ENCODE measurements at places on chromosomes 16 and 17.

GRCh38 chr17:78225088-78225865 lies 6.2 kb upstream of the TMEM235 start:
- no peak for DNase-seq

- no peak for DNase-seq
Observed at GRCh38 chr16:70766176-70766575, 34.8 kb downstream of the VAC14 start.

- no peak for DNase-seq
Observed at GRCh38 chr17:80795754-80796153, 195.9 kb upstream of the CHMP6 start.

DNA sequence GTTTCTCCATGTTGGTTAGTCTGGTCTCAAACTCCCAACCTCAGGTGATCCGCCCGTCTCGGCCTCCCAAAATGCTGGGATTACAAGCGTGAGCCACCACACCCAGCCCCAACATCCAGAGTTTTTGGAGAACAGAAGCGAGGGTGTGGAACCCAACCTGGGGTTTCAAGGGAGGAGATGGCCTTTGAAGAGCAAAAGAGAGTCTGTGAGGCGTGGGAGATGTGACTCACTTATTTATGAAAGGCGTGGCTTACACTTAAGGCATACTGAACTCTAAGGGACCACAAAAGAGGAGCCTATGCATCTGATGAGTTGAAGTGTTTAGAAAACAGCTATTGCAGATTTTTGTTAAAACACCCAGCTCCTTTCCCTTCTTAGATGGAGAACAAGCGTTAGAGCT lies 18.9 kb downstream of the ARSG start:
- DNase-seq: no peak

DNA sequence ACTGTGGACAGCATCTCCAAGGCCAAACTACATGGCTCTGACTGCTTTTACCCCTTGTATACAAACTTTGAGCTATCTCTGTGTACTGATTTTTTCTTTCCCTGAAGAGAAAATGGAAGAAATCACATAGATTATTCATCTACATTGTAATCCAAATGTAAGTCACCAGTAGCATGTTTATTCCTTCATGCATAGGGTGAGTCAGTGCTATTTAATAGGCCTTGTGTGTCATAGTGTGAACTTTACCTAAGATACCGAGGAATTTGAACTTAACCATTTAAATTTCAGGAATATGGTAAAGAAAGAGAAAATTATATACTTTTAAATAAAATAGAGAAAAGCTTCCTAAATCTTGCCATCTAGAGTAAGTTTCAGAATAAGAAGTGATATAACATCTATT lies 16.5 kb downstream of the PHKB start:
- DNase-seq: no peak
